ENCODE measurements at places on chromosomes 5 and 9.

- DNase-seq, result no peak
- H3K27ac ChIP-seq, result no peak overlapping the region
- no peaks in the 10 kb centered on the region for H3K36me3 ChIP-seq
- no peak overlapping the region for H3K4me3 ChIP-seq
- H3K4me1 ChIP-seq, result no peaks in the 10 kb centered on the region
Measured at GRCh38 chr5:140010798-140011197, 32.3 kb downstream of the NRG2 start.

- H3K36me3 ChIP-seq, result no peaks in the 10 kb centered on the region
- H3K4me3 ChIP-seq, result no peak overlapping the region
- no peaks in the 10 kb centered on the region for H3K27me3 ChIP-seq
- H3K4me1 ChIP-seq, result no peaks in the 10 kb centered on the region
- no peak overlapping the region for H3K27ac ChIP-seq
- no peak for DNase-seq
Measured at GRCh38 chr5:157543825-157544622, 31.6 kb downstream of the ADAM19 start.

DNA sequence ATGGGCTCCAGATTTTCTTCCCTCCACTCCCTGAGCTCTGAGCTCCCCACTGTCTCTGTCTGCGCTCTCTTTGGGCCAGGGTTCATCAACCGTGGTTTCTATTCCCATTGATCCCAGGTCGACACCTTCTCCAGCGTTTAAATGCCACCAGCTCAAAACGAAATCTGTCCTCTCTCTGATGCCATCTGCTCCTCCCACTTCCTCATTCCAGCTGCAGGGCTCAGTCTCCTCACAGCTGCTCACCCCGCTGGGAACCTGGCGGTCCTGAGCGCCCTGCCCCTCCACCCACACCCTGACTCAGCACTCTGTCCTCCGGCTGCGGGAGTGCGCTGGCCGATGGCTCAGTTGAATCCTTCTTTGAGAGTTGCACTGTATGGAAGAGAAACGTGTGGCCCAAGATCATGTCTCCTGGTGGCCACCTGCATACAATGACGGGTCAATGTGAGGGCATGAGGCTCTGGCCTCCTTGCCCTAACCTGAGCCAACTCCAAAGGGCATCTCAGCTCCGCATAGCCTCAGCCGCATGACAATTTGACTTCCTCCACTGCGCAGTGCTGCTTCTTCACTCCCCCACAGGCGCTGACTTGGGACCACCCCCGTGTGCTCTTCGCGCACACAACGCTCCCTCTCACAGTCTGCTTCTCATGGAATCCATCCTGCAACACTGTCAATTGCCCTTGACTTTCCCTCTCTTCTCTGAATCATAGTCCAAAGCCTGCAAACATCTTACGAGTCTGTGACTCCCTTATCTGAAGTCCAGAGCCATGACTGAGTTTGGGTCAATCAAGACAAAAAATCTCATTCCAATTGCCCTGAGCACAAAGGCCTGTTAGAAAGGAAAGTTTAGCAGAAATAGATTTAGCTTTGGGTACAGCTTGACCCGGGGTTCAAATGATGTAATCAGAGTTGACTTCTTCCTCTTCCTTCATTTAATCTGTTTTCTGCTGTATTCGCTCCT lies 82.4 kb downstream of the PTCH1 start:
- H3K36me3 ChIP-seq, result no peaks in the 10 kb centered on the region
- DNase-seq, result no peak
- H3K4me3 ChIP-seq, result no peak overlapping the region
- no peaks in the 10 kb centered on the region for H3K4me1 ChIP-seq
- no peak overlapping the region for H3K27ac ChIP-seq

DNA sequence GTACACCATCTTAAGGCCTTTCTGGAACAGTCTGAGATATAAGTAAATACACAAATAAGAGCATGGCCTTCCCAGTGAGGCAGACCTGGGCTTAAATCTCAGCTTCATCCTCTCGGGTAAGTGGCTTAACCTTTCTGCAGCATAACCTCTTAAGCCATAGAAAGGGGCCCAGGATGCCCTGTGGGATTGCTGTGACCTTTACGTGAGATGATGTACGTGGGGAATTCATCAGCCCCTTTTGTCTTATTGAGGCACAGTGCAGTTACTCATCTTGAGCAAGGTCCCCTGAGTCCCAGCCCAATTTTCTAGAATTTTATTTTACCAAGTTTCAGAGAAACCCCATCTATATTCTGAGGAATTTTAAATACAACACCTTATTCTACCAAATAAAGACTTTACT lies 92.2 kb downstream of the PDE8B start:
- H3K27ac ChIP-seq, result no peak overlapping the region
- no peaks in the 10 kb centered on the region for H3K27me3 ChIP-seq
- H3K4me1 ChIP-seq, result no peaks in the 10 kb centered on the region
- H3K4me3 ChIP-seq, result no peak overlapping the region
- no peak for DNase-seq

DNA sequence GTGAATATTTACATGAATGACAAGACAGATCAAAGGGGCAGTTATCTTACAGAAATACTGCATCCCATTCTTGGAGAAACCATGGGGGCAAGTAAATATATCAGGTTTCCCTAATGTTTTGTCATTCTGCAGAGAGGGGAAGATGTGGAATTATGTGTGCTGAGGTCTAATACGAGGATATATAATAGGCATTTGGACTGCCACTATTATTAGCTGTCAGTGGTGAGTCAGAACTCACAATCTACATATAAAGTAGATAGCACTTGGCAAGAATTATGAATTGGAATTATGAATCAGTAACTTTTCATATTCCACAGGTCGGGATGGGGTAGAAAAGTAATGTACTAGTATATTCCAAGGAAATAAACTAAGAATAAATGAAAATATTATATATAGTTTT lies 121.7 kb downstream of the GIN1 start:
- DNase-seq, result no peak
- H3K27ac ChIP-seq, result no peak overlapping the region
- H3K27me3 ChIP-seq, result no peaks in the 10 kb centered on the region
- H3K4me3 ChIP-seq, result no peak overlapping the region
- H3K36me3 ChIP-seq, result no peaks in the 10 kb centered on the region

- H3K27me3 ChIP-seq, result no peaks in the 10 kb centered on the region
- H3K4me3 ChIP-seq, result no peak overlapping the region
- DNase-seq, result no peak
- H3K27ac ChIP-seq, result no peak overlapping the region
- no peaks in the 10 kb centered on the region for H3K36me3 ChIP-seq
Measured at GRCh38 chr9:131995382-131995781, 84.3 kb downstream of the MED27 start.

GRCh38 chr5:131281133-131281867 lies 17.4 kb downstream of the CDC42SE2 start:
- H3K4me3 ChIP-seq, result no peak overlapping the region
- H3K27me3 ChIP-seq, result no peaks in the 10 kb centered on the region
- peak overlapping the region; percentile 35 for H3K27ac ChIP-seq
- H3K36me3 ChIP-seq, result no peaks in the 10 kb centered on the region
- no peak for DNase-seq

GRCh38 chr5:2752059-2752820 lies 763 bp upstream of the IRX2 start:
- H3K27me3 ChIP-seq, result peaks cover 23% of the 10 kb centered on the region
- no peaks in the 10 kb centered on the region for H3K4me1 ChIP-seq
- no peak for DNase-seq
- H3K27ac ChIP-seq, result no peak overlapping the region
- no peaks in the 10 kb centered on the region for H3K36me3 ChIP-seq

GRCh38 chr5:14591548-14591947 lies 10.0 kb downstream of the OTULINL start:
- H3K4me1 ChIP-seq, result peaks cover 17% of the 10 kb centered on the region
- no peak for DNase-seq
- H3K27ac ChIP-seq, result no peak overlapping the region
- H3K27me3 ChIP-seq, result no peaks in the 10 kb centered on the region

- H3K27ac ChIP-seq, result no peak overlapping the region
- no peaks in the 10 kb centered on the region for H3K36me3 ChIP-seq
- H3K4me1 ChIP-seq, result peaks cover 13% of the 10 kb centered on the region
Measured at GRCh38 chr5:158390577-158390976, 531.6 kb upstream of the CLINT1 start.

DNA sequence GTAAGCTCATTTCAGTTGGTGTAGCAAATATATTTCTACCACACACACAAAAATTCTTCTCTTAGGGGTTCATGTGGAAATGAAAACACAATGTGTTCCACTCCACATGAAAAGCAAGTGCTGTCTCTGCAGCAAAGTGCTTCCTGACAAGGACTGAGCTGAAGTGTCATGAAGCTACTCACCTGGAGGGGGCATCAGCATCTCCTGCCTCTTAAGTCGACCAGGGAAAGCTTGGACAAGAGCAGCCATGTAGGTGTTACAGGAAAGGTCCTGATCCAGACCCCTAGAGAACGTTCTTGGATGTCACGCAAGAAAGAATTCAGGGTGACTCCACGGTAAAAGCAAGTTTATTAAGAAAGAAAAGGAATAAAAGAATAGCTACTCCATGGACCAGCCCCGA lies 62.8 kb downstream of the SV2C start:
- no peaks in the 10 kb centered on the region for H3K36me3 ChIP-seq
- DNase-seq, result no peak
- H3K27me3 ChIP-seq, result peaks cover 4% of the 10 kb centered on the region
- no peaks in the 10 kb centered on the region for H3K4me1 ChIP-seq

DNA sequence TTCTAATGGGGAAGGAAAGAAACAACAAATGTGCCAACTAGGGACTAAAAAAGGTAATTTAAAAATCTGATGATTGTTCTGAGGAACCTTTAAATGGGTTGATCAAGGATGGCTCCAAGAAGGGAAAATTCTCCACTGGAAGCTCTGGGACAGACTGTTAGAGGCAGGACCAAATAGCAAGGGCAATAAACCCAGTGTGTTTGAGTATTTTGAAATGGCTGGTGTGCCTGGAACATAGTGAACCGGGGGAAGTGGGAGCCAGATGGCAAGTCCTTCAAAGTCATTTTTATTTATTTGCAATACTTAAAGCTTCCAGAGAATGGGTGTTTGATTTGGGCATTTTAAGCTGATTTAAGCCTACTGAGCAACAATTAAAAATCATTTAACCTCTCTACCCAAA lies 587.7 kb upstream of the MEF2C start:
- H3K27ac ChIP-seq, result no peak overlapping the region
- no peak overlapping the region for H3K4me3 ChIP-seq
- H3K36me3 ChIP-seq, result no peaks in the 10 kb centered on the region
- H3K4me1 ChIP-seq, result no peaks in the 10 kb centered on the region

DNA sequence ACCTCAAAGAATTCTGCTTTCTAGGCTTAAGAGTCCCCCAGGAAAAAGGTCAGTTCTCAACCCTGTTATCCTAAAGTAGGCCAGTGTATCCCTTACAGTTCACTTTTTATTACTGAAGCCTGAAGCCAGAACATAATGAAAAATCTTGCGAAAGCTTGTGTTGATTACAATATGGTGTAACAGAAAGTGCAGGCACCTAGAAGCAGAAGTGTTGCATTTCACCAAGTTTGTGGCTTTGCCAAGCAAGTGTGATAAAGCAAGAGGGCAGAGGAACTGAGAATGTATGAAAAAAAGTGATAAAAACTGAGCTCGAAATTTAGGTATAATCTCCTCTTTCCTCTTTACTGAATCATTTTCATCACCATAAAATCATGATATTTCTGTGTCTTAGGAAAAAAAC lies 26.2 kb downstream of the AGTPBP1 start:
- no peaks in the 10 kb centered on the region for H3K4me1 ChIP-seq
- no peak for DNase-seq
- H3K36me3 ChIP-seq, result no peaks in the 10 kb centered on the region
- H3K27ac ChIP-seq, result no peak overlapping the region
- H3K27me3 ChIP-seq, result no peaks in the 10 kb centered on the region
- H3K4me3 ChIP-seq, result no peak overlapping the region

DNA sequence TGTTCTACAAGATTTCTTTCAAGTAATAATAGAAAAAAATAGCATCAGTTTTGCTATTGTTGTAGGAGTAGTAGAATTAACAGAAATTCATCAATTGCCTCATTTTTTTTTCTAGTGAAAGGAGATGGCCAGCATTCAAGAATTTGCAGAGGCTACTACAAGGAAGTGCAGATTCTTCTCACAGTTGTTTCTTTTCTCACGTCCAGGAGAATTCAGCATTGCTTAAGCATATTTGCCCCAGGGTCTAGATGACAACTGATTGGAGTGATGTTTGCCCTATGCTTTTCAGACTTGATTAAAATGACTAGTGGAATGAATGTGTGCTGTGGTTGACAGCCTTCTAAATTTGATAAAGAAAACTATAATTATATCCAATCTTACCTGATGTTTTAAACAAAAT lies 46.6 kb upstream of the SLC12A2 start:
- no peak for DNase-seq
- no peaks in the 10 kb centered on the region for H3K36me3 ChIP-seq
- no peak overlapping the region for H3K27ac ChIP-seq
- H3K4me1 ChIP-seq, result peaks cover 17% of the 10 kb centered on the region
- no peak overlapping the region for H3K4me3 ChIP-seq
- H3K27me3 ChIP-seq, result no peaks in the 10 kb centered on the region

GRCh38 chr9:68913054-68913453 lies 100.9 kb downstream of the PRKACG start:
- H3K27me3 ChIP-seq, result no peaks in the 10 kb centered on the region
- no peaks in the 10 kb centered on the region for H3K36me3 ChIP-seq

GRCh38 chr5:43604699-43605098 lies 1.7 kb downstream of the NNT start:
- no peaks in the 10 kb centered on the region for H3K27me3 ChIP-seq
- no peak overlapping the region for H3K4me3 ChIP-seq
- no peaks in the 10 kb centered on the region for H3K36me3 ChIP-seq
- DNase-seq, result no peak
- peaks cover 14% of the 10 kb centered on the region for H3K4me1 ChIP-seq

DNA sequence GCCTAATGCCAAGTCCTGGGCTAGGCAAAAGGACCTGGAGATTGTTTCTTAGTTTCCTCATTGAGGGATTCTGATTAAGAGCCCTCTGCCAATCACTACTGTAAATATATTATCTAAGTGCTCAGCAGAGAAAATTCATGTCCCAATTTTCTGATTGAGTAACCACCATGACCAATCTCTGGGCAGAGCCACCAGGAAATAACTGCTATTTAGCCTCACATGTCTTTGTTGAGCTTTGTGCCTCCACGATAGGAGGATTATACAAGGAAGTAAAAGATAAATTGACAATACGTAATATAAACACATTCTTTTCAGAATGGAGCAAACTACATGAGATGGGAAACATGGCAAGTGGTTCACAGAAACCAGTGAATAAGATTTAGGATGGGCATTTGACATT lies 396.1 kb upstream of the PAPPA start:
- H3K27ac ChIP-seq, result no peak overlapping the region
- H3K36me3 ChIP-seq, result no peaks in the 10 kb centered on the region
- H3K4me1 ChIP-seq, result no peaks in the 10 kb centered on the region
- no peak overlapping the region for H3K4me3 ChIP-seq
- DNase-seq, result no peak

GRCh38 chr9:16387382-16387781 lies 483.1 kb downstream of the BNC2 start:
- DNase-seq, result no peak
- no peaks in the 10 kb centered on the region for H3K27me3 ChIP-seq
- H3K27ac ChIP-seq, result no peak overlapping the region
- no peak overlapping the region for H3K4me3 ChIP-seq
- no peaks in the 10 kb centered on the region for H3K36me3 ChIP-seq

- H3K27me3 ChIP-seq, result no peaks in the 10 kb centered on the region
- H3K4me1 ChIP-seq, result no peaks in the 10 kb centered on the region
- DNase-seq, result no peak
- H3K27ac ChIP-seq, result no peak overlapping the region
- no peaks in the 10 kb centered on the region for H3K36me3 ChIP-seq
- H3K4me3 ChIP-seq, result no peak overlapping the region
Measured at GRCh38 chr9:75147638-75148037, 59.3 kb downstream of the OSTF1 start.

Measured in pancreas (tissue), 10 donors.